Stimulated activated CD4-positive, alpha-beta T cell treated with anti-CD3 and anti-CD28 coated beads, Interleukin-15, amount 100 ng/mL, for 24 hours (primary cell): ENCODE measurements at places on chromosomes 1 and 21.

DNA sequence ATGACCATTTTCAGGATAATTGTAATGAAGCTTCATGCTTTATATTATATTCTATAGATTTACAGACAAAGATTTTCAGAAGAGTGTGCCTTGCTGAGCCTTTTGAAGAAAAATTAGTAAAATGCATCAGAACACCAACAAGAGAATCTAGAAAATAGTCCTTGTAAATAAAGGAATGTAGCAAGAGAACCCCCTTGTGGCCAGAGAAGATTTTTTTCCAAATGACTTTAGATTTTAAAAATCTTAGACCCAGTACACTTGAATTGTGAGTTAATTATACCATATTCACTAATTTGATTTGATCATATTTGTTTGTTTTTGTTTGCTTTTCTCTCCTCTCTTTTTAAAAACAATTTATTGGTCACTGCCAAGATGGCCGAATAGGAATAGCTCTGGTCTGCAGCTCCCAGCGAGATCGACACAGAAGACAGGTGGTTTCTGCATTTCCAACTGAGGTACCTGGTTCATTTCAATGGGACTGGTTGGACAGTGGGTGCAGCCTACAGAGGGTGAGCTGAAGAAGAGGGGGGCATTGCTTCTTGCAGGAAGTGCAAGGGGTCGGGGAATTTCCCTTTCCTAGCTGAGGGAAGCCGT, 12.8 kb upstream of the IFI44L start:
- DNase-seq, result no peak

GRCh38 chr1:36951292-36951750, 83.0 kb downstream of the GRIK3 start:
- no peak for DNase-seq

GRCh38 chr1:115105831-115106230, 16.5 kb upstream of the TSPAN2 start:
- no peak for DNase-seq

DNA sequence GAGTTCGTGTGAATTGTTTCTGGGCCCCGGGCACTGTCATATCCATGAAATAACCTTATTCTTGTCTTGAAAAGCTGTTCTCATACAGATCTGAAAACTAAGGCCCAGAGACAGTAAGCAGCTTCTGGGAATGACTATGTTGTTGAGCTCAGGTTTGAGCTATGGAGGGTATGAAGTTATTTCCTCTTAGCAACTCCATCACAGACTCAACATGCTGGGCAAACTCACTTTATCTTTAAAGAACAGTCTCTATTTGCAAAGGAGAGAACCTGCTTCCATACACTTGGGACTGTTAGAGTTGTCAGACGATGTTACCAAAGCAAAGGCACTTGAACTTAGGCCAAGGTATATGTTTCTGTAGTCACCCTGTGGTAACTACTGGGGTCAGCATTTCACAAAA, 90.0 kb downstream of the GPR88 start:
- DNase-seq, result no peak

GRCh38 chr21:32772281-32773047, 909 bp upstream of the PAXBP1 start:
- DNase-seq, result peak; percentile 85

- no peak for DNase-seq
These were observed 76.0 kb downstream of the DOP1B start for GRCh38 chr21:36232641-36233040.

DNA sequence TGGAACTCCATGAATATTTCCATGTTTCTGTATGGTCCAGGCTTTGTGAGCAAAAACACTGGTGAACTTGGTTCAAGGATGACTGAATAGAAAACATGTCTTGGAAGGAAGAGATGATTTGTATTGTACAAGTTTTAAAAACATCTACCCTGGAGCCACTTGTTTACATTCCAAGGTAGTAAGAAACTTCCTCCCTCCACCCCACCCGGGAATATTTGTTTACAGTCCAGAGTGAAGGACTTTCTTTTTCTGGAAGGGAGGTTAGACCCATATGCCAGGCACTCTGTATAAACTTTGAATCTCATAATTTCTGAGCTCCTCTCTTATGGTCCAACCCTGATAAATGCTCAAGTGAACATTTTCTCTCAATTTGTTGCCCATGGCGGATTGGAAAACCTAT, 323.3 kb upstream of the LYPLAL1 start:
- no peak for DNase-seq

DNA sequence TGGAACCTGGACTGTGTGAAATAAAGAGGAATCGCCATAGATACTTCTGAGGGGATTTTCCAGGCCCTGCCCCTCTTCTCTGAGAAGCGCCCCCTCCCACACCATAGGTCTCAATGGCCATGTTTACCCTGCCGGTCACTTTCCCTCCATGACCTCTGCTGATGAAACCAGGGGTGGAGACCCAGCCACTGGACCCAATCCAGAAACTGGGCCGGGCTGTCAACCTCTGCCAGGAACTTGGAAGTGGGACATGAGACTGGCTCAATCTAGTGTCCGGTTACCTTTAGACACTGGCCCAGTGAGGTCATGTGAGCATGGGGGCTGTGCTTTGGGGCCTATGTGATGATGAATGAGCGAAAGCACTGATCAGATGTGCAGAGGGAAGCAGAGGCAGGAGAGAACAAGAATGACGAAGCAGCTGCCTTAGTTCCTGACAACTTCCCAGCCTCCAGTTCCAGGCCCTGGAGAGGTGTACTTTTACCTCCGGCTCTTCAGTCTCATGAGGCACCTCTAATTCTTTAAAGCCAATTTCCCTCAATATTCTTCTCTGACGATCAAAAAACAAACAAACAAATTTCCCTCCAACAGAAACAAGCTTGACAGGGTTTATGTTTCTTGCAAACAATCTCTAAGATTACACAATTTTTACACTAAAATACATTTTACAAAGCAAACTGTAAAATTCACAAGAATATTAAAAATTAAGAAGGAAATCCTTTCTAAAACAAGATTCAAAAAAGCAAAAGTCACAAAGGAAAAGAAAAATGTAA, 4.9 kb downstream of the ASAP3 start:
- no peak for DNase-seq
